ENCODE measurements at places on chromosomes 16 and 17. TPM values are rescaled to one million over a fixed set of nuclear protein-coding genes. Genes with fewer than 3 reads are reported as not detected.

CDRT15 gene
- polyA plus RNA-seq, result not detected

TBC1D3L gene
- not detected for polyA plus RNA-seq

MRM3 gene
- polyA plus RNA-seq, result 4.8 TPM

SLFN12L gene
- polyA plus RNA-seq, result not detected

ZBTB4 gene
- polyA plus RNA-seq, result 9.2 TPM

TRAPPC1 gene
- polyA plus RNA-seq, result 349 TPM

PRRT2 gene
- 7.5 TPM for polyA plus RNA-seq

NOG gene
- 4.9 TPM for polyA plus RNA-seq

MT1F gene
- 4.8 TPM for polyA plus RNA-seq

IGFALS gene
- not detected for polyA plus RNA-seq

SOX15 gene
- 5.0 TPM for polyA plus RNA-seq

UQCRC2 gene
- 429 TPM for polyA plus RNA-seq

C16orf96 gene
- not detected for polyA plus RNA-seq

PLA2G10 gene
- 0.73 TPM for polyA plus RNA-seq

ZFPM1 gene
- not detected for polyA plus RNA-seq

KRTAP9-2 gene
- not detected for polyA plus RNA-seq

KRT39 gene
- not detected for polyA plus RNA-seq

NPIPB12 gene
- polyA plus RNA-seq, result 18.4 TPM

CCL1 gene
- polyA plus RNA-seq, result not detected

TBC1D3D gene
- 2.5 TPM for polyA plus RNA-seq

LLGL2 gene
- polyA plus RNA-seq, result not detected
